Stimulated activated CD8-positive, alpha-beta memory T cell treated with anti-CD3 and anti-CD28 coated beads, Interleukin-15, amount 100 ng/mL, for 4 hours (primary cell): ENCODE measurements at places on chromosomes 2 and 18.

DNA sequence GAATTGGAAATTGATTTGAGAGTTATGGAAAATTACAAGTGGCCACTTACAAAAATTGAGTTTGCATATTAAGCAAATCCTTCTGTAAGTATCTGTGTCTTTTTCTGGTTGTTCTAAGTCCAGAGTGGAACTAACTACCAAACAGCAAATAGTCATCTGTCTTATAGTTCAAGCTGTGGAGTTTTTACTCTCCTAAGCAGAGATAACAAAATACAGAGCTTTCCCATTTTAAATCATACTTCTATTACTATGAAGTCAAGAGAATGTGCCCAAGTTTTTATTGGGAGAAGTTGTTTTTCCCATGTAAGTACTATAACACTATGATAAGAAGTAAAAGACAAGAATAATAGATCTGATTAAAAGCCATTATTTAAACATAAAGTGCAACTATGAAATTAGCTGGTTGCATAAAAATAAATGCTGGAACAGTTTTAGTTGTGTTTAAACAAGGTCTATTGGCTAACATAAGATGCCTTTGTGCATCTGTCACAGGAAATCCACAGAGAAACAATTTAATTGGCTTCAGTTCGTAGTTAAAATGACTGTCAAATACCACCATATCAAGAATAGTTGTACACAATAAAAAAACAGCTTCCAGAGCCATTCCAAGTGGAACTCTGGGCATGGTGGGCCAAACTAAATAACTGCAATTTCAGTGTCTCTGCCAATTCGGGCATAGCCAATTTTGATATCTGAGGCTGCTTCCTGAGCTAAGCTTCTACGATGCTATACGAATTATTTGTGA, 1467.4 kb upstream of the NXPH2 start:
- DNase-seq, result no peak

- DNase-seq, result no peak
Measured at GRCh38 chr2:73257425-73258125, 23.5 kb downstream of the CCT7 start.

GRCh38 chr18:6389005-6389404, 25.7 kb downstream of the L3MBTL4 start:
- DNase-seq, result no peak

DNA sequence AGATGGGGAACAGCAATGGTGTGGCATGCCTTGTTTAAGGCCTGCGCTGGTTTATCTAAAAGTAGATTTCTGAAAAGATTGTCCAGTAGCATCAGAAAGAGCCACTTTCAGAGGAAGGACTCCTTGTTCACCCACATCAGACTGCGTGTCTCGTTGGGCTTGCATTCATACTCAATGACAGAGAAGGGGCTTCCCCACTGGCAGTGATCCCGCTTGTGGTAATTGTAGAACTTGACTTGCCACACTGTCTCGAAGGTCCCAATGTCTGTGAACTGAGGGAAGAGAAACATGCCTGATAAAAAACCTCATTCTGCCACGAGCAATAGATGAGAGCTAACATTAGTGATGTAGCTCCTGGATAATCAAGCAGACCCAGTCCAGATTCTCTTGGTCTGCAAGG, 26.0 kb downstream of the CNRIP1 start:
- DNase-seq, result no peak

DNA sequence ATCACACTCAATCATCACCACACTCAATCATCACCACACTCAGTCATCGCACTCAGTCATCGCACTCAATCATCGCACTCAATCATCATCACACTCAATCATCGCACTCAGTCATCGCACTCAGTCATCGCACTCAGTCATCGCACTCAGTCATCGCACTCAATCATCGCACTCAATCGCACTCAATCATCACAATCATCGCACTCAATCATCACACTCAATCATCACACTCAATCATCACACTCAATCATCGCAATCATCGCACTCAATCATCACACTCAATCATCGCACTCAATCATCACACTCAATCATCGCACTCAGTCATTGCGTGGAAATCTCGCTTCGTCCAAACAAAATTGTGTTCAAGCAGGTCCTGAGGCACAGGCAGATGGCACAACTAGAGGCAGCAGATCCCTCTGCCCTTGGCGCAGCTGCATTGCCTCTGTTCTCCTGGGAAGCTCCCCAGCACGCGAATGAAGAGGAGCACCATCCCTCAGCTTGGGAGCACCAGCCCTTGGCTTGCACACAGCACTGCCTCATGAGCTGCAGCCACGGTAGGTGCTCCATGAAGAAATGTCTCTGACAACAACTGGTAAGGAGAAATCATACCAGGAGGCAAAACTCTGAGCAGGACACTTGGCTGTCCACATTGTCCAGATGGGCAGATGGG, 108.1 kb downstream of the EIPR1 start:
- DNase-seq, result no peak

DNA sequence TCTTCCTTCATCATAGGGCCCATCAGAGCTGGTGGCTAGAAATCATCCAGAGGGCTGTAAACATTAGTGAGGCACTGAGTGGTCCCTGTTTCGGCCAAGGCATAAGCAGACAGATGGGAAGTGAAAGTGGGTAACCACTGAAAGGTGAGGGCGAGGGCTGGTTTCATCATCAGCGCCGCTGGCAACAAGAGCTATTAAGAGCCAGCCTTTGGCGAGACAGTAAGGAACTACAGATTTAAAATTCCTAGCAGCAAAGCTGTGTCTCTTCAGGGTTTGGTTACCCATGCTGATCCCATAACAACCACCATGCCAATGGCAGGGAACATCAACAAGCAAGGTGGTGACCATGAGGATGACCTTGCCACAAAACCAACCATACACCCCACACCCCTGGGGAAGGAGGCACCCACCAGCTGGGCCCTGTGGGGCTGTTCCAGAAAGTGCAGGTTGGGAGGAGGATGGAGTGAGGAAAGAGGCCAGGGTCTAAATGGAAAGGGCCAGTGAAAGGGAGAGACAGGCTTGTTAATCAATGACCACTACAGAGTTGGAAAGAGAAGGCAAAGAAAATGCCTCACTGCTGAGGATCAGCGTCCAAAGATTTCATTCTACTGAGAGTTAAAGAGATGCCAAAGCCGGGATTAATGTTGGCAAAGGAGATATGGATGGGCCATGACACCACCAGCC, 9.0 kb upstream of the SLC20A1 start:
- no peak for DNase-seq

DNA sequence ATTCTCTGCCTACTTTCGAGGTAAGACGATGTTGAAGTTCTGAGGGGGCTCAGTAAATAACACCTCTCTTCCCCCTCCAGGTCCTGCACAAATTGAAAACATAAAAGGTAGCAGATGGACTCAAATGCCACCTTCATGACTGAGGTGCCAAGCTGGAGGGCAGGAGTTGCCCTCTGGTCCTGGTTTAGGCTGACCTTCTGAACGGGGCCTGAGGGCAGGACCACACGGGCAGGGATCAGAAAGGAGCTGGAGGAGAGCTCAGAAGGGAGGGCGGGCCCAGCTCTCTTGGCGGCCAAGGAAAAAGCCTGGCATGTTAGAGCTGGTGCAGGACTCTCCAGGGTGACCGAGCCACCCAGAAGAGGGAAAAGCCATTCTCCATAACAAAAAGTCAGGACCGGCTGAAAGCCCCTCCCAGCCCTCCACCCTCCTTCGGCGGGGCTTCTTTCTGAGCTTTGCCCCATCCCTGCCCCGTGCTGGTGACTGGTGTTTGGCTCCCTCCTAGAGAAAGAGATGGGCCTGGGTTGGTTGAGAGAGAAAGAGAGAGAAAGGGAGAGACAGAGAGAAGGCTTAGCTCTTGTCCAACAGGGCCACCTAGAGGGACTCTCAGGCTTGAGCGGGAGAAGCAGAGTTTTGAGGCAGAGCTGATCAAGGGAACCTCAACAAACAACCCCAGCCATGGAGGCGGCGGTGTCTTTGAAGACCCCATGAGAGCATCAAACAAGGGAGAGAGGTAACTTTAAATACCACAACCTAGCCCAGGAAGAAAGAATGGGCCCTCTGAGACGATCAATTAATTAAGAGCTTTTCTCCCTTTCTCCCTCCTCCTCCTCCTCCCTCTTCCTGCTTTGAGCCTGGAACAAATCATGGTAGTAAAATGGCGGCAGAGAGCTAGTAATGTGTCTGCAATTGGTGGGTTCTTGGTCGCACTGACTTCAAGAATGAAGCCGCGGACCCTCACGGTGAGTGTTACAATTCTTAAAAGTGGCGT, 50.8 kb downstream of the WIPF1 start:
- DNase-seq, result no peak

DNA sequence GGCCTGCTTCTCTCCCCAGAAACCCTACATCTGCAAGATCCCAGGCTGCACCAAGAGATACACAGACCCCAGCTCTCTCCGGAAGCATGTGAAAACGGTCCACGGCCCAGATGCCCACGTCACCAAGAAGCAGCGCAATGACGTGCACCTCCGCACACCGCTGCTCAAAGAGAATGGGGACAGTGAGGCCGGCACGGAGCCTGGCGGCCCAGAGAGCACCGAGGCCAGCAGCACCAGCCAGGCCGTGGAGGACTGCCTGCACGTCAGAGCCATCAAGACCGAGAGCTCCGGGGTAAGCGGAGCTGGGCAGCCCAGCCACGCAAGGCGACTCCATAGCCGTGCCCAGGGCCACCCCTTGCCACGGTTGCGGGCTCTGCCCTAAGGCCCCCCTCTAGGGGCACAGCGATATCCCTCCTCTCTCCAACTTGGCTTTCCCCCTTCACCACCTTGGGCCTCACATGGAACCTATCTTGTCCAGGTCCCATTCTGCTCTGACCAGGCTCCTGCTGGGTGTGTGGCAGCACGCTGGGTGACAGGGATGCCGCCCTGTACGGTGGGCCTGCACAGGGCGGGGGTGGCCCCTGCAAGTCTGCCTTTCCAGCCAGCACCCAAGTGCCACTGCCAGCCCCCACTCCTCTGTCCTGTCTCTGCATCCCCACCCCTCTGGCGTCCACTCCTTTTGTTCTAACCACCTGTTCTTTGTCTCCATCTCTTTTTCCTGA, 248.9 kb downstream of the GLI2 start:
- no peak for DNase-seq

DNA sequence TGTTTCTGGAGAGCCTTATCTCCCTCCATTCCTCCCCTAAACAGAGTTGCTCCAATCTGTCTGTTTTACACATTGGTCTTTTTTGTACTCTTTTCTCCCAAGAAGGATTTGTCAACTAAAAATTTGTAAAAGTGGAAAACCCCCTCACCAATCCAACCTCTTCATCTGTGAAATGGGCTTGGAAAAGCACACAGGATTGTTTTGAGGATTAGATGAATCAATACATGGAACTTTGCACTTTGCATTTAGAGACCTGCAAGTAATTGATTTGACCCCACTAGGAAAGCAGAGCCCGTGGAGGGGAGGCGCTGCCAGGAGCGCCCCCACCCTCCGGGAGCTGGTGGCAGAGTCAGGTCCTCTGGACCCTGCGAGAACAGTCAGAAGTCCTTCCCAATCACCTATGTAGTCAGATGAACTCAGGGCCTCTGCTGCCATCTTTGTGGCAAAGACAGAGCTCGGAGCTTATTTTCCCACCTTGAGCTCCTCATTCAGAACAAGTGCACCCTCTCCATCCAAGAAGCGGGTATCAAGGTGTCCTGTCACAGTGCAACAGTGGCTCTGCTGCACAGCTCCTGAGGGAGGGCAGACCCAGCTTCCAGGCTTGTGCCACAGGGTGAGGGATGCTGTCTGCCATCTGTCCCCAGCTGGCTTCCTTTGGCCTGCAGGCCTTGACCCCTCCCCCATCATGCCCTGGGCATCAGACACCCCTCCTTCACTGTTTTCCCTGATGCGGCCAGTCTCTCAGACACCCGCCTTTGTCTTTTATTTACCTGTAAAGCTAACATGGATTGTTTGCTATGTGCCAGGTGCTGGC, 1.7 kb upstream of the TMEM185B start:
- no peak for DNase-seq

- DNase-seq, result no peak
Measured at GRCh38 chr2:163436963-163437362, 298.8 kb downstream of the FIGN start.
